ENCODE measurements at places on chromosomes 4 and X.

GRCh38 chr4:143558823-143559756 is 45.6 kb downstream of the SMARCA5 start:
- peak; percentile 63 for DNase-seq

DNA sequence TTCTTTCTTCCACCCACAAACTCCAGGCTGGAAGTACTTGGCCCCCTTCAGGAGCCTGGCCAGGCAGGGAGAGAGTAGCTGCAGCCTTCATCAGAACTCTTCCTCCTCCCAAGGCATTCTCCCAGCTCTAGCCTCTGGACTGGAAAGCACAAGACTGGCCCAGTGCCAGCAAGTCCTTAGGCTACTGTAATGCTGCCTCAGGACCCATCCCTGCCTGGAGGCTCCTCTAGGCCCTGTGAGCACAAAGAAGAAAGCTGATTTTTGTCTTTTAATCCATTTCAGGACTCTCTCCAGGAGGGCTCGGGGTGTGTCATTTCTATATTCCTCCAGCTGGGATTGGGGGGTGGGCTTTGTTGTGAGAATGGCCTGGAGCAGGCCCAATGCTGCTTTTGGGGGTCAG is 10.8 kb downstream of the AWAT2 start:
- no peak for DNase-seq

- DNase-seq = no peak
Measured at GRCh38 chr4:89160806-89161205, 49.5 kb downstream of the TIGD2 start.

GRCh38 chr4:161376275-161376674 is 787.5 kb downstream of the FSTL5 start:
- DNase-seq = no peak

Measured in Kasumi-1 (cell line).